ENCODE measurements at places on chromosomes 7 and 10.

DNA sequence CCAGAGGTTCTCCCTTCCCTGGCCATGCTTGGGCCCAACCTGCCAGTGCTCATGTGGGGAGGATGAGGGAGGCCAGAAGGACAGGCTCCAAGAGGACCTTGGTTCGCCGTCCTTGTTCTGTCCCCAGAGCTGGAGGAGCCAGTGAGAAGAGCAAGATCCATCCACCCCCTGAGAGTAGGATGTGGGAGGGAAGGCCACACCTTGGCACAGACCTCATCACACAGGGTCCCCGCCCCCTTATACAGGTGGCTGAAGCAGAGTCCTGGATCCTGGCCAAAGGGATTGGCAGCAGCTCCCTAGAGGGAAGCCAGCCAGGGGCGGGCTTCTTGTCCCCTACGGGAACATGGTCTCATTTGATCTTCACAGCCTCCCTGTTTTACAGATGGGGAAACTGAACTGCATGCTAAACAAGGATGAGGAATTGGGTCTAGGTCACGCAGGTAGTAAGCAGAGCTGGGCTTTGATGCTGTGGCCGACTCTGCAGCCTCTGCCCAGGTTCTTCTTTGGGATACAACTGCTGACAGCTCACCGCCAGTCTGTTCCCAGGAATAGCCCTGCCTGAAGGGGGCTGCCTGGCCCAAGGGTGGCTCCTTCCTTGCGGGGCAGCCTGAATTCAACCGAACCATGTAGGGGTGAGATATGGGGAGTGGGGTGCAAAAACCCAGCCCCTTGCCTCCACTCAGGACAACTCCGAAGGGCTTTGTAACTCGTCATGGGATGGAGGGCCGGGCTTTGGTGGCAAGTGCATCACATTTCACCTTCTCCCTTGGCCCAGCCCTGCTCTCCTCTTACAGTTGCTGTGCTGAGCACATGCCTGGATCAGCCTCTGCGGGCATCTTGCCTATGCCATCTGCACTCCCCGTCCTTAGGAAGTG lies 62.2 kb upstream of the KDM7A start:
- DNase-seq: no peak

DNA sequence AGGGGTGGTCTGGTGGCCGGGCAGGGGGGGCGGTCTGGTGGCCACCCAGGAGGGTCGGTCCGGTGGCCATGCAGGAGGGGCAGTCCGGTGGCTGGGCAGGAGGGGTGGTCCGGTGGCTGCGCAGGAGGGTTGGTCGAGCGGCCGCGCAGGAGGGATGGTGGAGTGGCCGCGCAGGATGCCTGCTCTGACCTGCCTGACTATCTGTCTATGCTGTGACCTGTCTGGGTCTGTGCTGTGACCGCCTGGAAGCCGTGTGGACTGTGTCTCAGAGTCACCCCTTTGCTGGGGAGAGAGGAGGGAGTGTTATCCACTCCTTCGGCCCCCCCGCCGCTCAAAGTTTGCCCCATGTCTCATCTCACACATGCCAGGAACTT lies 113.2 kb downstream of the ACTR3B start:
- no peak for DNase-seq

DNA sequence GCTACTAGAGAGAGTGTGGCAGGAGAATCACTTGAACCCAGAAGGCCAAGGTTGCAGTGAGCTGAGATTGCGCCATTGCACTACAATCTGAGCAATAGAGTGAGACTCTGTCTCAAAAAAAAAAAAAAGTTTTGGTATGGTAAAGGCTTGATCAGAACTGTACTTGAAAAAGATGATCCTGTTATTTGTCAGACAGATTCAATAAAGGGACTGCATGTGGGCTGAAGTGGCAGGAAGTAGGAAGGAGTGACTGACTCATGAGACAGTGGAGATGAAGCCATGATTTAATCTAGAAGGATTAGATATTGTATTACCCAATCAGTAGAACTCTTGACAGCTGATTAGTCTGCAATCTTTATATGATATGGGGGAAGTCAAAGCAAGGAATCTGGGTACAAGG lies 2.7 kb upstream of the TMEM254 start:
- peak; percentile 4 for DNase-seq

- no peak for DNase-seq
These were observed 163.4 kb downstream of the RAPGEF5 start for GRCh38 chr7:22193450-22193983.

DNA sequence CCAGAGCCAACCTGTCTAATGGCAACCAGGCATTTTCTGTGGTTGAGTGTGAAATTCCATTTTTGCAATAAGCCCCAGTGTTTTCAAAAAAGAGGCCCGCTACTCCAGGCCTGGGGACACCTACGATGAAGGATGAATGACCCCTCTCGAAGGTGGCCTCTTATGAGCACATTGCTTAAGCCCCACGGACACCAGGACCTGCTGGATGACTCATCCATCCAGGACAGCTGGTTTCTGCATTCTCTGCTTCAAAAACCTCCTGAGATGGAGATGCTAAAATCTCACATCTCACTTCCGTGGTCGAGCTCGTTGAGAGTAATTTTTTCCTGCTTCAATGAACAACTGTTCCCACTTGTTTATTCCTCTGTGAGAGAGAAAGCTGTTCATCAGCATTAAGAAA lies 150.2 kb upstream of the FZD8 start:
- no peak for DNase-seq

DNA sequence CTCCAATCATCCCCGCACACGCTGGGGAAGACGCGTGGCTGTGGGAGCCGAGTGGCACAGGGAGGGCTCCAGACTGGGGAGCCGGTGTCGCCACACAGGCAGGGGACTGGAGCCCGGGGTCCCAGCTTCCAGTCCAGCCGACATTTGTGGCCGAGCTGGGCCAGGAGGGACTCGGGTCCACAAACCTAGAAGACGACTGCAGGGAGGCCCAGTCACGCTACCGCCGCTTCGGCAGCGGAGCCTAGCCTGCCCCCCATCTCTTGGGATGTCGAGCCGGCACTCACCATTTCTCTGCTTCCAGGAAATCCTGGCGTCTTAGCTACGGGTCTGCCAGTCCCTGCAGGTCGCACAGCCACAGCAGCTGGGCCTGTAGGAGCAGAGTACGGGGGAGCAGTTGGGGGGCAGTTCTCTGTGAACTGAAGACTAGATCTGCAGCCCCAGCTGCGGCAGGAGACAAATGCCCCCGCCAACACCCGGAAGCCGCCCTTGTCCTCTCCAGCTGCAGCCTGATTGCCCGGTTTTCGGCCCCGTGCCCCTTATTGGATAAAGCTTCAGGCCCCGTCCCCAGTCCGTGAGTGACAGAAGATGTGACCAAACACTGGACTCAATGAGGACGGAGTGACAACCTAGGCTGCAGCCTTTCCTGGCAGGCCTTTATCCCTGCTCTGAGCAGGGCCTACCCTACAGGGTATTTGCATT lies 270.7 kb downstream of the ZNF33B start:
- DNase-seq: peak; percentile 90

GRCh38 chr10:62233356-62234076 lies 35.1 kb downstream of the RTKN2 start:
- no peak for DNase-seq

DNA sequence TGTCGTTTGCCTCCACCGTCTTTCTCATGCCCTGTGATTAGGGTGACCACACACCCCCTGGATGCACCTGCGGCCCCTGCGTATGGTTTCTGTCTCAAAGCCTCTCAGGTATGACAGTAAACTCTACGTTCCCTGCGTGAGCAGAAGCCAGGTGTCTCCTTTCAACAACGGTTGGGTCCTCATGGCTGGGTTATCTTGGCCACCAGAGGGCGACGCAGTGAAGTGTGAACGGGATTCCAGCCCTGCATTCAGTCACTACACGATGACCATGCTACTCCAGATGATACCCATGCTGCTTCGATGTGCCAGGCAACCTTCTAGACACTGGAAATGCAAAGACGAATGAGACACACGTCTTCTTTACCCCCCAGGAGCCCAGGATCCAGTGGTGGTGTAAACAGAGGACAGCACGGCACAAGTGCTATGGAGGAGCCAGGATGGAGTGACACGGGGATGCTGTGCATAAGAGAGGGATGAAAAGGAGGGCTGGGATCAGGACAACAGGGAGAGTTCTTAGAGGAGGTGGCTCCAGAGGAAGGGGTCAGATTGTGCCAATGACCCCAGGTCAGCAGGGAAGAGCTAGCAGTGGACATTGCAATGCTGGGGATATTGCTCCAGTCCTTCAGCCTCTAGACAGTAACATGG lies 228.1 kb upstream of the PFKP start:
- no peak for DNase-seq

- DNase-seq: no peak
These were observed 24.9 kb downstream of the ZNF783 start for GRCh38 chr7:149286811-149287400.

DNA sequence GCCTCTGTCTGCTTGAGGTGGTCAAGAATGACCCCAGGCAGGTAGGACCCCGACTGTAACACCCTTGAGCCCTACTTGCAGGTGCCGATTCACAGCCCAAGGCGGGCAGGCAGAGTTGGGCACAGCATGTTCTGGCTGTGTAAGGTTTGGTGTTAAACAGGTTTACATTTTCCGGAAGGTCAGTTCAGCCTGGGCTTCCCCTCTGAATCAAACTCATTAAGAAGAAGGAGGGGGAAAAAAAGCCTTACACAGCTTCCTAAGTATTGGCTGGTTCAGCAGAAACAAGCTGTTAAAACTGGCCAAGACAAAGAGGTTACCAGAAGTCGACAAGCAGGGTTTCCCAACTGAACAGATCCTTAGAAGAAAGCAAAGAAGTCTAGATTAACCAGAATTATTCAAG lies 132.7 kb downstream of the PRPF18 start:
- no peak for DNase-seq

GRCh38 chr10:10968257-10968588 lies 49.4 kb upstream of the CELF2 start:
- DNase-seq: no peak

GRCh38 chr7:143900230-143900766 lies 1.7 kb downstream of the TCAF1 start:
- no peak for DNase-seq

GRCh38 chr7:36071605-36072004 lies 81.4 kb upstream of the EEPD1 start:
- DNase-seq: no peak

DNA sequence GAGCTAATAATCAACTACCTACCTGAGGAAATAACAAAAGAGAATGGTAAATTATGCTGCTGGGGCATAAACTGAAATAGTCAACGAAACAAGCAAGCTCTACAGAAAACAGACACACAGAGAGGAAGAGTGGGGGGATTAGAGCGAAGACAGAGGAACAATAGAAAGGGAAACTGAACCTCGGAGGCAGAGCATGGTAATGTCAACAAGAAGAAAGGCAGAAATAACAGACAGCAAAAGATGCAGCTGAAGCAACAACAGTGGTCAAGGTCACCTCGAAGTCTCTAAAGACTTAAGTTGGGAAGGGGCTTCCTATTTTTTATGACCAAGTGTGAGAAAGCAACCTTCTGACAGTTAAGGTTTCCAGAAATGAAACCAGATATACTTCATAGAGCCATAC lies 177.0 kb downstream of the ZNF438 start:
- DNase-seq: no peak

DNA sequence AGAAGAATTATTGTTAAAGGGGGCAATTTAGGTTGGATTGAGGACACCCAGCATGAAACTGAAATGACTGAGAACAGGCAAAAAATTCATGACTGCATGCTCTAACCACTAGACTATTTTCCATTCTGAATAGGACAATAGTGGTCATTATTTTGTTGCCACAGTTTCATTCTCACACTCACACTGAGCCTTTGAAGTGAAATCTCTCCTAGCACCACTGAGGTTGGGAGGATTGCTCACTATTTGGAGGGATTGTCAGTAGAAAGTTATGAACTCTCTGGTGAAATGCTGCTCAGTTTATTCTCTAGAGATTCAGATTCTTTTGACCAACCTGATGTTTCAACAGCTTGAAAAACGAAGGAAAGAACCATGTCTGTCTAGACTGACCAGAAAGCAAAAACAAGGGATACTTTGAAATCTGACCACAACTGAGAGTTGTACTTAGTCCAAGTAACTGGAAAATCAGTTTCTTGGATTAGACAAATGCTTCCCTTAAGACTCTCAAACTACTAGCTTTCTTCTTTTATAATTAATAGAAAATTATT lies 191.2 kb downstream of the DYNC1I1 start:
- DNase-seq: no peak

DNA sequence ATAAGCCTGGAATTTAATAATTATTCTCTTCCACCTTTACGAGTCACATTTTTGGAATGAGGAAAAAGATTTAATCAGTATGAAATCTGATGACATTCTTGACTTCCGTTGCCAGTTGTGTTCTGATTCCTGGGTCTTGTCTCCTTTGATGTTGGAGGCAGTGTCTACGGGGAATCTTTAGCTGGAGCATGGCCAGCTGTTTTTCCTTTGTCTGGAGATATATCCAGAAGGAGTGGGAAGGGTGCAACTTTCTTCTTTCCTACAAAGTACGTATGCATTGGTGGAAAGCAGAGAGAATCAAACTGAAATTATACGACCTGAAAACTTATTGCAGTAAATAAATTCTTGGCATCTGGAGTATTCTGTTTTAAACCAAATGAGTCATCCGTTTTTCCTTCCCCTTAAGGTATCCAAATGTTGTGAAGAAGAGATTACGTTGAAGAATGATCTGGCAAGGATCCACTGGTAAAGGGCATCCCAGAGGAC lies 6.9 kb upstream of the GNG11 start:
- no peak for DNase-seq

- DNase-seq: no peak
These were observed 158.2 kb downstream of the ST7 start for GRCh38 chr7:117111535-117111934.

- DNase-seq: no peak
These were observed 41.6 kb upstream of the MET start for GRCh38 chr7:116630357-116630756.

- no peak for DNase-seq
These were observed 220.0 kb downstream of the ARHGAP21 start for GRCh38 chr10:24503461-24504320.

GRCh38 chr7:16298221-16298620 lies 123.1 kb downstream of the CRPPA start:
- DNase-seq: no peak

DNA sequence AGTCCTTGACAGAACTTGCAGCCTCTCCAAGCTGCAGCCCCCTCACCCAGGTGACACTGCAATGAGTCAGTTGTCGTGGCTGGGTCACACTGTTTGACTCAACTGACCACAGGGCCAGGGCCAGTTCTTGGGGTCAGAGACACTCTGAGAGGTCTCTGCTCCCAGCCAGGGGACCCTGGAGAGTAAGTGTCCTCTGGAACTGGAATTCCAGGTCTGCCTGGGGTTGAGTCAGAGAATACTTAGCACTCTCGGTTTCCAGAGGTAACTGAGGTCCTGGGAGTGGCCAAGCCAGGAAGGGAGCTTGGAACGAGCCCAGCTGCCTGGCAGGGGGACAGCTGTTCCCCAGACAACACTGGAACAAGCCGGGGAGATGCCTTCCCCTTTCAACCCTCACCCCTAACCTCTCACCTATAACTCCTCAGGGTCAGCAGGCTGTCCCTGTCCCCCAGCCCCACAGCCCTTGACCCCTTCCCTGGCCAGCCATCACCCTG lies 2.2 kb upstream of the MYL10 start:
- DNase-seq: no peak
